NT2/D1 (cell line): ENCODE measurements at places on chromosomes 5 and 9.

GRCh38 chr5:134590992-134591659 is 41.5 kb downstream of the SAR1B start:
- no peak for DNase-seq

- DNase-seq: no peak
Measured at GRCh38 chr5:133639850-133640528, 27.6 kb upstream of the FSTL4 start.

DNA sequence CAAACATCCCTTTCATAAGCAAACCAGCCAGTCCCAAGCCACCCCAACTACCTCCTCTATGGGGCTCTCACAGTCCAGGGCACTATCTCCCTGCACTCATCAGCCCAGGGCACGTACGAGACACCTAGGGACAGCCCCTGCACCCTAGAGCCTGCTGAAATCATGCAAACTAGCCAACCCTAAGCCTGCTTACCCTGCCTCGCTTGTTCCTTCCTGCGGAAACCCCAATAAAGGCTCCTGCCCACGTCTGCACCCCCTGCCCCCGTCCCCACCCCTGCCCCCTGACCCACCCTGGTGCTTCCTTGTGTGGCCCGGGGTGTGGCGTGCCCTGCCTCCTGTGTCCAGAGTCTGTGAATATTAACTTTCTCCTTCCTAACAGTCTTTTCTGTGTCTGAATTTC is 135.9 kb downstream of the GADD45G start:
- no peak for DNase-seq

- no peak for DNase-seq
Measured at GRCh38 chr9:21988056-21988990, 5.9 kb downstream of the CDKN2A start.

DNA sequence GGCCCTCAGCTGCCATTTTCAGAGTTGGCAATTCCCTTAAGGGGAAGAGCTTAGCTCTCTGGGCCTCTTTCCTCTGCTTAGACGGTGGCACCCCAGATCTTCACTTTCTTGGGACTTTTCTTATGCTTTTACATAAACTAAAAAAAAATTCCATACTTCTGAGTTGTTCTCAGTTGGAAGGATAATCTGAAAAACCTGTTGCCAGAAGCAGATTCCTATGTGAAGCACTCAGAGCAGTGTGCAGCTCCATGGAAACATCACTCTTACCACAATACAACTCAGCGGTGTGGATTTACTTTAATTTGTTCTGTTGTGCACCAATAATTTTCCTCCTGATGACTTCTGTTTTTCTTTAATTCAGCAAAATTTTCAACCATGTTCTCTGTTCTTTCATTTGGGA is 44.1 kb upstream of the MROH2B start:
- no peak for DNase-seq

DNA sequence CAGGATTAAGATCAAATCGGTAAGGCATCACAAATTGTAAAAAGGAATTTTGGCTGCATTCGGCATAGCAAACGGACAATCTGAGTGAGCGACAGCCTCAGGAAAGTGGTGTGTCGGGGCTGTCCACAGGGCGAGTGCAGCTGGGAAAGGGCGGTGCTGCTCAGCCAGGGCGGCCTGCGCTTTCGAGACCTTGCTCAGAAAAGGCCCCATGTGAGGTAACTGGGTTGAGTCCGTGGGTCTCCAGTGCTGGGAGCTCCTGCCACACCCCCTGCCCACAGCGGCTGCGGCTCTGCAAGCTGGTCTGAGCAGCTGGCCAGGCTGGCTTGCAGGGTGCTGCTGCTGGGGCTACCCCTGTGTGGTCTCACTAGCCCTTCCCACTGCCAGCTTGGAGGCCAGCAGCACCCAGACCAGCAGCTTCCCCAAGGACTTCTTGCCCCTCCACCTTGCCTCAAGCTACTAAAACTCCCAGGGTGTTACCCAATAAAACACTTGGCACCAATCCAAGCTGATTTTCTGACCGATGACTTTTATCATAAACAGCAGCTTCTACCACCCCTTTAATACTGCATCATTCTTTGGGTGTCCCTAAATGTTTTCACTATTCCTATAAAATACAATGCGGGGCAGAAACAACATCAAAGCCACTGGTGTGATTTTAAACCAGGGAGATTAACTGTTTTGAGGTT is 6.2 kb downstream of the SURF2 start:
- DNase-seq: no peak

DNA sequence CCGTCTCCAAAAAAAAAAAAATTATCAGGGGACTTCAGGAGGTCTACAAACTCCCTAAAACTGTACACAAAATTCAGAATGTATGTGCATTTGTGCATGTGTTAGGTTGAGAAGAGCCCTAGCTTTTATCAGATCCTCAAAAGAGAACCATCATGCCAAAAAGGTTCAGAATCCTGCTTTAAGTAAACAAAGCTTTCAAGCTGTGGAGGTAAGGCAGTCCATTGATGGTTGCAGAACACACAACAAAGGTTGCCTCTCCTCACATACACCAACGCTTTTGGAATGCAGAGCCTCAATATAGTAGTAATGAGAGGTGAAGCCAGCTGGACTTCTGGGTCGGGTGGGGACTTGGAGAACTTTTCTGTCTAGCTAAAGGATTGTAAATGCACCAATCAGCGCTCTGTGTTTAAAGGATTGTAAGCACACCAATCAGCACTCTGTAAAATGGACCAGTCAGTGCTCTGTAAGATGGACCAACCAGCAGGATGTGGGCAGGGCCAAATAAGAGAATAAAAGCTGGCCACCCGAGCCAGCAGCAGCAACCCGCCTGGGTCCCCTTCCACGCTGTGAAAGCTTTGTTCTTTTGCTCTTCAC is 57.9 kb upstream of the RNF38 start:
- DNase-seq: no peak

GRCh38 chr5:109697339-109697738 is 7.6 kb downstream of the MAN2A1 start:
- DNase-seq: no peak

DNA sequence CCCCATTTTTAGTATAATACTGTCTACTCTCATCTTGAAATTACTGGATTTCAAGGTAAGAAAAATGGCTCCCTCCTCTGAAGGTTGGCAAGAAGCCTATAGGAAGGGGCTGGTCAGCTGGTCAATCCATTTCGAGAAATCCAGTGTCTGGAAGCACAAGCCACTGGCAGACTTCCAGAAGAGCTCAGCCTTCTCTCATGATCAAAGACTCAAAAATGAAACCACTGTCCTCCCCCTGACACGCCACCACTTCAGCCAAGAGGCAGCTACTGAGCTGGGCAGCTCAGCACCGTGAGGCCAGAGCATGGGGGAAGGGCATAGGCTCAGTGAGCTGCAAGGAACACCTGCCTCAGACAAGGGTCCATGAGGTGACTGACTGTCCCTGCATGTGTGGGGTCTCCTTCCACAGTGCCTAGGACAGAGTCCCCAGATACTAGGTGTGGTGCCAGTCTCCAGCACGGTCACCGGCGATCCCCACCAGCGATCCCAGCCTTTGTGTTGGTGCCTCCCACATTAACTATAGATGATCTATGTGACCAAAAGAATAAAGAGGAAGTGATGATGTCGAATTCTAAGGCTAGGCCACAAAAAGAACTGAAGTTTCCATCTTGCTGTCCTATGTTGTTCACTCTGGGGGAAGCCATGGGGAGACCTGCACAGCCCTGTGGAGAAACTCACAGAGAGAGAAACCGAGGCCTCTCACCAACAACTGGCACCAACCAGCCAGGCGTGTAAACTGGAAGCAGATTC is 100.1 kb upstream of the LRRTM2 start:
- DNase-seq: no peak

DNA sequence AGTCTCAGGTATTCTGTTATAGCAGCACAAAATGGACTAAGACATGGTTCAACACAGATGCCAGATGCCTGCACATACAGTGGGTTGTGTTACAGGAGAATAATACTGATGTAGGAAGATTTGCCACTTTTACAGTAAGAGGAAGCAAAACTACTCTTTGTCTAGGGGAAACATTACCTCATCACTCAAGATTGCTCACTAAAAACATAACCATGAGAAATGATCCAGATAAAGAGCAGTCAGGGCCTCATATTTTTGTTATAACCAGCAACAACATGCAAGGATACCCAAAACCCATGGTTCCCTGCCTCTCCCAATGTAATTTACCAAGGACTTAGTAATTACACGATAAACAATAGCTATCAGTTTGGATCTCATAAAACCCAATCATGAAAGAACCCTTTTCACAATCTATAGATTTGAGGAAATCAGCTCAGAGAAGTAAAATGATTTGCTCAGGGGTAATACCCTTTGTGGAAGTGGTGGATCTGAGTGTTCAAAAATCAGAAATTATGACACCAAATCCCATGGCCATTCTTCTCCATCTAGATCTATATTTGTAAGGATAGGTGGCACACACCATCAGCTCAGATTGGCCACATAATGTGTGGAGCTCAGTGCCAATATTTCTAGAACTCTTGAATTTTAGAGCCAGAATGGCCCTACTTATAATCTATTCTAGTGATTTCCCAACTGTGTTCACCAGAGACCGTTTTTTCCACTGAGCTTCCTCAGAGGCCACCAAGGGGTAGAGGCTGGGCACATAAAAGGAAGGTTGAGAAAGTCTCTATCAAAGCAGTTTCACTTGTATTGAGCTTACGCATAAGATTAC is 27.8 kb downstream of the DPYSL3 start:
- no peak for DNase-seq

GRCh38 chr9:97386265-97386633 is 25.6 kb upstream of the TDRD7 start:
- DNase-seq: no peak

GRCh38 chr5:119105971-119106370 is 35.1 kb downstream of the DMXL1 start:
- DNase-seq: no peak

- no peak for DNase-seq
Measured at GRCh38 chr5:91136271-91136670, 246.8 kb downstream of the ARRDC3 start.

GRCh38 chr5:145246961-145247744 is 588.0 kb downstream of the PRELID2 start:
- no peak for DNase-seq

- no peak for DNase-seq
Measured at GRCh38 chr5:1110307-1111240, 1.3 kb downstream of the SLC12A7 start.

GRCh38 chr5:43233946-43234345 is 41.9 kb downstream of the NIM1K start:
- no peak for DNase-seq

DNA sequence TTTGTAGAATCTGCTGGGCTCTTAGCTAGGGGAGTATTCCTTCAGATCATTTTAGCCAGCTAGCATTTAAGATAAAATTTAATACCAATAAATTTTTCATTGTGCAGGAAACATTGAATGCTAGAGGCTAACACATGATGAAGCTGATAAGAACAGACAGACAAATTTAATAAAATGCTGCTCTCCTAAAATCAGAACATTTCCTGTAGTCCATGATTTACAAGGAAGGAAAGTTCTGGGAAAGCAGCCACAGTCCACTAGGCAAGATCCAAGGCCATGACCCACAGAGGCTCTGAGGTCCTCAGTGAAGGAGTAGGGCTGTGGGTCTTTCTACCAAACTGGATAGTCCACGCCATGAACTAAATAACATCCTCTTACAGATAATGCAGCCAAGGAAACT is 253.0 kb downstream of the ICE1 start:
- DNase-seq: no peak

DNA sequence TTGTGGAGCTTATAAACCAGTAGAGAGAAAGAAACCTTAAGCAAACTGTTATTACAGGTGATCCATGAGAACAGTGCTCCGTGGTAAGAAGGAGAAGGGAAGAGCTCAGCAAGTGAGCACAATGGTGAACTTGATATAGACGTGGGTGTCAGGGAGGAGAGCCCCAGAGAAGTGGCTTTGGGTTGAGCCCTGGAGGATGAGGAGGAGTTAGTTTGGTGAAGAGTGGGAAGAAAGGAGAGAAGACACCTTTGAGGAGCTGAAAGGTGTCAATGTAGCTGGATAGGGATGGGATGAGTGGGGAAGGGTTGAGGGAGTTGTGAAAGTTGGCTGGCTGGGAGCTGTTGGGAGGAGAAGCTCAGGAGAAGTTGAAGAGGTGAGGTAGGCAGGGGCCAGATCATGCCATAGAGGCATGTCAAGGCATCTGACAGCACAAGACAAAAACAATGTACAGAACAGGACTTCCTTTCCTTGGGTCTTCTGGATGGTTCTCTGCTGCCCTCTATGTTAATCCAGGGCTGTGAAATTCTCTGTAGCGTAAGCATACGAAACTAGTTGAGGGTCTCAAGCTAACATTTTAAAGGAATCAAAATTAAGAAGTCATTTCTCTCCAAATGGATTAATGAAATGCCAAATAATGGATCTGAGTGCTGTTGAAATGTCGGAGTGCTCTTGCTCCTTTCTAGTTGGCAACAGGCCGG is 501.9 kb downstream of the KDM4C start:
- no peak for DNase-seq
